ENCODE measurements at places on chromosomes 11 and 22.

- no peak for DNase-seq
Measured at GRCh38 chr11:126599217-126599897, 243.9 kb downstream of the ST3GAL4 start.

DNA sequence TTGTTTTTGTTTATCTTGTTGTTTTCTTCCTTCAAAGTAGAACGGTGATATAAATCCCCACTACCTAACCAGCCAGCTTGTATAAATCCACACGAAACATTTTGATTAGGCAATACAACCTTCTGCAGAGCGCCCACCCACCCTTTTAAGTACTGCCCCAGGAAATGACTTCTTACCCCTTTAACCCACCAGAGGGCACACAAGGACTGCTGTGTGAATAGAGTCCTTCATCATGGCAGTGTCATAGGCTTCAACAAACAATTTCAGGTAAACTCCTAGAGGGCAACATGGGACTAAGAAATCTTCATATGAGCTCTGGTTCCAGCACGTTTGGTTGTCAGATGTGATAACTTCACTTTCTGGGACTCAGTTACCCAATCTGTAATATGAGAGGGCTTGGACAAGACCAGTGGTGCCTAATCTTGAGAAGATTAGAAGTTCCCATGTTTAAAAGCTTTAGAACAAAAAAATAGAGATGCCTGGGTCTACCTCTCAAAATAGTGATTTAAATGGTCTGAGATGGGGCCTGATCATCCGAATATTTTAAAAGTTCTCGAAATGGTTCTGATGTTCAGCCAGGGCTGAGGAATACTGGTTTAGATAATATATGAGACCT, 56.1 kb downstream of the PIWIL4 start:
- peak; percentile 70 for DNase-seq

DNA sequence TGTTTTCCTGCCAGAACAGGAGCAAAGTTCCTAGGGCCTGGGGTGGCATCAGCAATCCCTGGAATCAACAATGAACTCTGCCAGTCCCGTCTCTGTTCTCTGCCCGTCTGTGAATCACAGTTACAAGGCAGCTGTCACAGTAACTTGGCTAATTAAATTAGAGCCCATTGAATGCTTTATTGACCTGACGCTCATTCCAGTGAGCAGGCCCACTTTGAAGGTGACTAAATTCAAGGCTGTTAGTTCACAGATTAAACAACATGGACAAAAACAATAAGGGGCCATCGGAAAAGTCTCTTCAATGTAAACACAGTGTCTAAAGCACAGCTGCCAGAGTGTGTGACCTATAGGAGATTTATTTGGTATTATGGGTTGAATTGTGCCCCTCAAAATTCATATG, 17.7 kb upstream of the TMPRSS5 start:
- no peak for DNase-seq

DNA sequence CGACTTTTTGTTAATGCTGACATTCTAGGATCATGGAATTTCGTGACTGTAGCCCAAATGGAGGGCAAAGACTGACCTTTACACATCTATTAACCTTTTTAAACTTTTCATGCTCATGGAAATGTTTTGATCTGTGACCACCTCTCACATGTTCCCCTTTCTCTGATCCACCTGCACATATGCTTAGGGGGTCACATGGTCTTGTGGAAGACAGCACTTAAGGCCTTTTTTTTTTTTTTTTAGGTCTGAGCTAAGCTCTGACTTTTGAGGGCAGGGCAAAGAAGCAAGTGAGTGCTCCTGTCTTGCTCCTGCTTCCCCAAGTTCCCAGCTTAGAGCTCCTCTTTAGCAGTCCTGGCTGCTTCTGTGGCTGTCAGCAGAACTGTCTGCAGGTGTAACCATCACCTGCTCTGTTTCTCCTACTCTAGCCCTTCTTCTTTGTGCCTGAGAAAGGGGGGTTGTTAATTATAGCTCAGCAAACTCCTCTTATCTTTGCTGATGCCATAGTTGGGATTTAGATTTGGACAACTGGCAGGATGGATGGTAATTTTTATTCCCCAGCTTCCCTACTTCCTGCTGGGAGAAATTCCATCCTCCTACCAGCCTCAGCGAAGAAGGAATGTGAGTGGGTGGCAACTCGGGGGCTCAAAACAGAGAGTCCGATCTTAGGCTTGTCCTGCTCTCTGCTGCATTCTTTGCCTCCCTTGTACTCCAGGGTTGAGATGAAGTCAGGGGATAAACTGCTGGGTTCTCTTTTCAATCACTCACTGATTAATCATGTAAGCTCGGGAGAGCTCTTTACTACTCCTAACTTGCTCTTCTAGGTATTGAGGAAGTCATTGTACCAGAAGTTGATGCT, 64.4 kb downstream of the GRAMD1B start:
- no peak for DNase-seq
